ENCODE measurements at places on chromosomes 3 and 15.
A peak's percentile ranks its signal among the peaks of the same experiment; 100 is the strongest.

- DNase-seq = no peak
Observed at GRCh38 chr15:58568157-58568571, 136.4 kb downstream of the LIPC start.

DNA sequence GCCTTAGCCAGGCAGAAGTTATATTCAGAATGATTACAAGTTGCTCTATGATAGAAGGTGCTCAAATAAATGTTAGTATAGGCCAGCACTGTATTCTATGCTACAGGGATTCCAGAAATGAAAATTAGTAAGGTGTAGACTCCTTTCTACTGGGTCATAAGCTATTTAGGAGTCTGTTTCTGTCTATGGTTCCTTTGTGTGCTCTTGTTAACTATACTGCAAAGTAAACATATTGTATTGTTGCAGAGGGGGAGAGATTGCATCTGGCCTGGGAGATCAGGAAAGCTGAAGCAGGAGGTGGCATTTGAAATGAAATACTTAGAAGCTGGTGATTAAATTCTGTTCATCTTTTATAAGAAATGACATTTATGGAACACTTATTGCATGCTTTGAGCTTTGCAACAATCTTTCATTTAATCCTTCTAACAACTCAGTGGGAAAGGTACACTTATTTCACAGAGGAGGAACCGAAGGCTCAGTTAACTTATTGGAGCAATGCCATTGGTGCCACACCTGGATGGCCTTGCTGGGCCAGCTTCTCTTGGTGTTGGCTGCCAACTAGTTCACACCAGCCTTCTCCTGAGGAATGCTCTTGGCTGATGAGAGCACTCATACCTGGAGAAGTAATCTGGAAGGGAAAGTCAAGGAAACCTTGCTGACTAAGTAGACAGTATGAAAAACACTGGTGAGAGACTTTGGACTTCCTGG is 39.1 kb downstream of the ABHD5 start:
- DNase-seq = no peak

DNA sequence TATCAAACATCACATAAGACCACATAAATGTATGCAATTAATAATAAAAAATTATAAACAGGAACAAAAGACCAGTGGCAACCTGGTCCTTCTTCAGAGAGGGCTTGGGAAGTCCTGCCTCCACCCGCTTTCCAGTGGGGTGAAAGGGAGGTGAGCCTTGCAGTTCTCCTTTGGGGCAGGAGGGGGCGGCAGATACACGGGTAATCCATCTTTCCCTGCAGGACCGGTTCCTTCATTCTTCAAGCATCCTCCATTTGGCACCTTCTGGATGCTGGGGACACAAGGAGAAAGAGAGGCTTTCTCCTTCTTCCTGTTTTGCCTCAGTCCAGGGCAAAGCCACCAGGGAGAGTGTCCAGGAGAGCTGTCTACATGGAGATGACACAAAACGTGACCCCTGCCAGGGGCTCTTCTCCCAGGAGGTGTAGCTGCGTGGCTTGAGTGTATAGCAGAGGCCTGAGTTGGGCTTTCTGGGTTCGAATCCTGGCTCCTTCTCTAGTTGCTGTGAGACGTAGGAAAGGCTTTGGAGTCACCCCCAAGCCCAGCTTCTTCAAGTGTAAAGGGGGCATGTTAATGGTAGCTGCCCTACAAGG is 23.2 kb downstream of the RPLP1 start:
- DNase-seq = peak; percentile 65

DNA sequence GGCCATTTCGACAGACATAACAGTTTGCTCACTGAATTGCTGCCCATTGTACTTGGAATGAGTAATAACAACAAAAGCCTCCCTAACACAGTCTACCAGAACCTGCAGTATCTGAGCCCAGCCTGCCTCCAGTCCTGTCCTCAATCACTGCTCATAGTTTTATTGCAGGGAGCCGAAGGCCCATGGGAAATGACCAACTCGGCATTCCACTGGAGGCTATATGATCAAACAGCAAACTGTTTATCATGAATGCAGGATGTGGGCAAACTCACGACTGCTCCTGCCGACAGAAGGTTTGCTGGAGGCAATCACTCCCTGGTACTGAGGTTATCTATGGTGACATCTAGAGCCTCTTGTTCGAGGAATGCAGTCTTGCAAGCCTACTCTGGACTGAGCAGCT is 46.3 kb downstream of the LSM3 start:
- no peak for DNase-seq

DNA sequence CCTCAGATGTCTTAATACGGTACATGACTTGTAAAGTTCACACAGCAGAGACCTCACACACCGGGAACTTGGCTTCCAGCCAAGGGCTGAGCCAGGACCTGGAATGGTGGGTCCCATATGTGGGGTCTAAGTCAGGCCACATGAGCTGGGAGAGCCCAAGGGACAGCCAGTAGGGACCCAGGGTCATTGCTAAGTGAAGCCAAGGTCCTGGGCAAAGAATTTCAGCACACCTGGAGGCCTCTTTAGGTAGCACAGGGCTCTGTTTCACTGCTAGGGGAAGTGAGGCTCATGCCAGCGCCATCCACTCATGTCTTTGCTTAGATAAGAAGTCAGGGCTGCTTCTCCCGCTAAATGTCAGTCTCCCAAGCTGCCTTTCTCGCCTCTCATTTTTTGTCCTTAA is 116.6 kb upstream of the TLE3 start:
- DNase-seq = no peak

GRCh38 chr3:131735544-131735943 is 232.8 kb upstream of the MRPL3 start:
- no peak for DNase-seq

GRCh38 chr15:53197426-53197839 is 407.3 kb upstream of the ONECUT1 start:
- DNase-seq = peak; percentile 35

DNA sequence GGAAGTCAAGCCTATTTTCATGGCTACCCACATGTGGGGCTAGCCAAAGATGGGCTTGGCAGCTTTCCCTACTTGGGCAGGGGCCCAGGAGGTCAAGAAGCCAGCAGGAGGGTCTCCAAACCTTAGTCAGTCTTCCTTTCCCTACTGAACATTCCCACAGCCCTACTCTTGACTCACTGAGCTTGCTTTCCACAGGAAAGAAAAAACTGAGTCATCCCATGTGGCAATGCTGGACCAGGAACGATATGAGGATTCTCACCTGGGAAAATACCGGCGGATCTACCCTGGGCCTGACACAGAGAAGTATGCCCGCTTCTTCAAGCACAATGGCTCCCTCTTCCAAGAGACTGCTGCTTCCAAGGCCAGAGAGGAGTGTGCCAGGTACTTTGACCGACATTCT is 3.7 kb upstream of the NGRN start:
- DNase-seq = no peak

GRCh38 chr3:127831723-127832172 is 9.4 kb upstream of the MGLL start:
- no peak for DNase-seq

DNA sequence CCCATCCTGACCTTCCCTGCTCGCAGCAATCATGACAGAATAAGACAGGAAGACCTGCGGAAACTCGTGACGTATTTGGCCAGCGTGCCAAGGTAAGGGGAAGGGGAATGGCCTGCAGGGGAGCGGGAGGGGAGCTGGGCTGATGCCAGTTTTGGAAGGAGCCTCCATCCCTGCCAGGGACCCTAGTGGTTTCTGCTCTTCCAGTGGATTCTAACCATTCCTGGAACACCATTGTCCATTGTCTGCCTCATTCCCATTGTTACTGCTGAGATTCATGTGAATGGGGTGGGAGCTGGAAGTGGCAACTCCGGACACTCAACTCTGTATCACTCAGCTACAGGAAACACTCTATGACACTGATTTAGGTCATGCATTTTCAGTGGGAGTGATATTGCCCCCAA is 242.9 kb upstream of the ROPN1 start:
- no peak for DNase-seq

DNA sequence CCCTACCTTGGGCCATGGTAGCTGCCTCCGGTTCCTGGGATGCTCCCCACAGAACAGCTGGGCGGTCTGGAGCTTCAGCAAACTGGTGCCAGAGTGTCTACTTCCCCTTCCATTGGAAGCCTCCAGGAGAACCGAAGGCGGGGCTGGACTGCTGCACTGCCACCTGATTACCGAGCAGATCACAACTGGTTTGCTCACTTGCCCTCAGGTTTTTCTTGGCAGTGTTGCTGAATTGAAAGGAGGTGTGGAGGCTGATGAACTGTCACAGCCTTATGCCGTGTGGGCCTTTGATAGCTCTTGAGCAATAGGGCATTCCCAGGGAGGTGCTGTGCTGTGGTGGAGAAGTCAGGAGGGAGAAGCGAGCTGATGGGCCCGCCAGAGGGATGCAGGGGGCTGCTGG is at the start of gene TGM5:
Gene TGM5 (minus strand): TSS at position 95 of the 400 bp plus-strand sequence. CDS start 79 bp downstream, at position 16.
- no peak for DNase-seq

- peak; percentile 25 for DNase-seq
Observed at GRCh38 chr3:104763007-104763406, 603.7 kb upstream of the ALCAM start.

DNA sequence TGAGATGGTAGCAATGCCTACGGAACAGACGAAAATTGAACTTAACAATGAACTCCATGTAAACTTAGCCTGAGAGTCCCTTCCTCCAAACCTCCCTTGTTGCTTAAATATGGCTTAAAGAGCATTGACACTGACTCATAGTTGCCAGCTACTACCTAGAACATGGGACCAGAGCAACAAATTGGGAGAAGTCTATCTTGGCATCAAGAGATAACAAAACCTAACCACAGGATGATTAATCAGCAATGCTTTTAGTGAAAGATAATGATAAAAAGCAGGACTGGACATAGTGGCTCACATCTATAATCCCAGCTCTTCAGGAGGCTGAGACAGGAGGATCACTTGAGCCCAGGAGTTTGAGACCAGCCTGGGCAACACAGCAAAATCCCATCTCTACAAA is 117.8 kb upstream of the MNS1 start:
- no peak for DNase-seq

DNA sequence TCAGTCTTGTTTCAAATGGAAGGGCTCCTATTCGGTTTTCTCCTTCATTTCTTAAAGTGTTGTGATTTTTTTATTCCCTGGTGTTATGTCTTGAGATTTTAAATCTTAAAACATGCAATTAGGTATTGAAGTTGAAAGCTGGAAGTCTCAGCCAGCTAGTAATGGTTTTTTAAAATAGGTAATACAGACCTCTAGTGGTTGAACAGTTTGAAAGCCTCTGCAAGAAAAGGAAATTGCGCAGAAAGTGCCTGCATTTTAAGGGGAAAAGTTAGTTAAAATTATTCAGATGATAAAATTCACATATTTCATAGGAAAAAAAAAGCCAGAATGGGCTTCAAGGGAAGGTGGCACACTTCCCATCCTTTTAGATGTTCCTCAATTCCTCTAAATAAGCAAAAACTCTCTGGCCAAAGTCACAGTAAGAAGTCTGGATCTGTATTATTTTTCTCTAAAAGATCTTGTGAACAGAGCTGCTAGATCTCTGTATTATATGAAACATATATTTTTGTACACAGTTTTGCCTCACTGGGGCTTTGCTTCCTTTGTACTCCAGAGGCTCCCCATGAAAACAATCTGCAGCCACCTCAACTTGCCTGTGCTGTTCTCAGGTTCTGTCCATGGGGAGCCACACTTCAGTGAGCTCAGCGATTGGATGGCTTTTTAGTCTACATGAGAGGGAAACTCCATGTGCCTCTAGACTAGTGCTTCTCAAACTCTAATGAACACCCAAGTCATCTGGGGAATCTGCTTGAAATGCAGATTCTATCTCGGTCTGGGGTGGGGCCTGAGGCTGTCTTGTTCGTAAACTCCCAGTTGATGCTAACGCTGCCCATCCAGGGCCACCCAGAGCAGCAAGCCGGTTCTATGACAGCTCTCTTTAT is 21.5 kb downstream of the AGTR1 start:
- no peak for DNase-seq

DNA sequence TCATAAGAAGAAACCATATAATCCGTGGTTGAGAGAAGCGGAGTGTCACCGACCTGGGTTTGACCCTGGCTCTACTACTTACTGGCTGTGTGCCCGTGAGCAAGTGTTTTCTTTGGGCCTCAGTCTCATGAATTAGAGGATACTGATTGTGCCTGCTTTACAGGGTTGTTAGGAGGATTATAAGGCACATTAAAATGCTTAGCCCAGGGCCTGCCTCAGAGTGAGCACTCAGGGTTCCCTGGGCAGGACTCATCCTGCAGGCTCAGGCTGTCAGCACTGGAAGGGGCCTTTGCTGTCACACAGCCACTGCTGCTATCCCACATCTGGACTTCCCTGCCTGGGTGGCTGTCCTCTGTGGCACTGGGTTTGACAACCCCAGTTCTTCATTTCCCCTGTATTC is 4.7 kb downstream of the PLA2G4F start:
- DNase-seq = no peak

DNA sequence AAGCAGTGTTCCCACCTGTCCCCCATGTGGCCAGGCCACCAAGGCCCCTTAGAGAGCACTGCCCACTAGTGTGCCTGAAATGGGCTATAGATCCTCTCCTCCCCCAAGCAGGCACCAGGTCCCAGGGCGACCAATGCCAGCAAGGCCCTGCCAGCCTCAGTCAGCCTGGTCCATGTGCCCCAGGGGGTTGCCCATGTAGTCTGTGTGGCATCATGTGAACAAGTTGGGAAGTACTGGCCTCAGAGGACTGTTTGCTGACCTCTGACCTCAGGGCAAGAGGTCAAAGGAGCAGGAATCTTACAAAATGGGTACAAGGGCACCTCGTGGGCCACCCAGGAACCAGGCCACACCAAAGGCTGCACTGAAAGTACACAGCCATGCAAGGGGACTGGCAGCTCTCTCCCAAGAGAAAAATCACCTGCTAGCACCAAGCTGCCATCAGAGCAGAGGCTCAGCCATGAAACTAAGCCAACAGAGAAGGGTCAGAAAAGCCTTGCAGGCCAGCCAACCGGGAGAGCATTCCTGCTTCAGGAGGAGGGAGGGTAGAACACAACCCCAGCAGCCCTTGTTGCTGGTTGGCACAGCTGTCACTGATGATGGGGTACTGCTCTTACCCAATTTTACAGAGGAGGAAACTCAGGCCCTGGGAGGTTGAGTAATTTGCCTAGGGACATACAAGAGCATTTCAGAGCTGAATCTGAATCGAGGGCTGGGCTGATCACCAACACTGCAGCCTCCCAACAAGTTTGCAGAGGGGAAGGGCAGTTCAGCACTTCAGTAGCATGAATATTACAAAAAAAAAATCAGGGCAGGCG is 5.2 kb upstream of the FURIN start:
- DNase-seq = no peak

Data from right lung (tissue), 10 donors.